AG10803 (cell line): ENCODE measurements at places on chromosomes 11 and 22.

- no peak for DNase-seq
These were observed 36.3 kb upstream of the SOX6 start for GRCh38 chr11:16392616-16393015.

DNA sequence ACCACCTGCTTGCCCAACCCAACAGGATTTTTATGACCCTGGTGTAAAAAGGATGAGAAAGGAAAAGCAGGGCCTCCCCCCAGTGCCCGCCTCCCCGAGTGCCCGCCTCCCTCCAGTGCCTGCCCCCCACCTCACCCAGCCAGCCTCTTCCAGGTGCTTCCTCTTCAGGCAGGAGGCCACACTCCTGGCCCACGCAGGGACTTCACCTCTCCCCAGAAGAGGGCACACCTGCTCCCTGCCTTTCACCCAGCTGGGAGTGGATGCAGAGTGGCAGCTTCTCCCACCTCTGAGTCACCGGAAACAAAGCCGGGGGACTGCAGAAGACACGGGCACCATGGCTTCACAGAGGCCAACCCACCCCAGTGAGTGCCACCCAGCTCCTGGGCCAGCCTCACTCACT lies 16.1 kb downstream of the CPT1A start:
- DNase-seq = no peak

DNA sequence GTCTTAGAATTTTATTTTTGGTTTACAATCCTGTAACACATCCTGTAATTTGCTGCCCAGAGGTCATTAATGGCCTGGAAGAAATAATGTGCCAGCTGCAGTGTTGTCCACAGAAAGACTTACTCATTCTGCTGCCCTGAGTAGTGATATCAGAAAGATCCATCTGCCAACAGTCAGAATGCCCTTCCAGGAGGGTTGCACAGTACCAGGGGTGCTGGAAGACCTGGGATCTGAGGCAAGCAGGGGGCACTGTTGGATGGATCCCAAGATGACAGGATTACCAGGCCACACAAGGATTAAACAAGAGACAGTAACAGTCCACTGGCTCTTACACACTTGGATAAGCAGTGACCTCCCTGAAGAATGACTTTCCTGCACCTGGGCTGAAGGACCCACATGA lies 93.8 kb upstream of the TOP3B start:
- no peak for DNase-seq

GRCh38 chr11:59224351-59224928 lies 11.7 kb upstream of the MPEG1 start:
- peak; percentile 45 for DNase-seq

DNA sequence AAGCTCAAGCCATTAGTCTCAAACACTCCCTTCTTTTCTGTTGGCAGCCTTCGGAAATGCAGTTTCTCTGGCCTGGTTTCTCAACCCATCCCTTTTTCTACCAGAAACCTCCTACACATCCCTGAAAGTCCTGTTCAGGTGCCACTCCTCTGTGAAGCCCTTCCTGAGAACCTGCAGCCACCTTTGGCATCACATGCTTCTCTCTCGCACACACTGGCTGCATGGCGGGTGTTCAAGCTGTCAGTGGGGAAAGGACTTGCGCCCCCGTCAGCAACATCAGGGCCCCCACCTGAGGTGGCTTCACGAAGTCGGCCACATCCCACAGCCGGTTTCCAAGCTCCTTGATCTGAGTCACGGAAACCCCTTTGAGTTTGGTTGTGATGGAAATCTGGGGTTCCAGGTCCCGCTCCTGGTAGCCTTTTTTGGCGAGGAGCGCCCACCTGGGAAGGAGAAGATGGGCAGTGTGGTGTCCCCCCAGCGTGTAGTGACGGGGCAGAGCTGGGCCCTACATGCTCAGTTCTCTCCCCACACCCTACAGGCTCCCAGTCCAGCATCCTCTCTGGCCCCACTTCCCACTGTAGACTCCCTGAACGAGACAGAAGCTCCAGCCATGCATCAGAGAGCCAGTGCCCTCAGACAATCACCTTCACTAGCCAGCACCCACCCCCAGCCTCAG lies 1.7 kb upstream of the LRRC74B start:
- no peak for DNase-seq

DNA sequence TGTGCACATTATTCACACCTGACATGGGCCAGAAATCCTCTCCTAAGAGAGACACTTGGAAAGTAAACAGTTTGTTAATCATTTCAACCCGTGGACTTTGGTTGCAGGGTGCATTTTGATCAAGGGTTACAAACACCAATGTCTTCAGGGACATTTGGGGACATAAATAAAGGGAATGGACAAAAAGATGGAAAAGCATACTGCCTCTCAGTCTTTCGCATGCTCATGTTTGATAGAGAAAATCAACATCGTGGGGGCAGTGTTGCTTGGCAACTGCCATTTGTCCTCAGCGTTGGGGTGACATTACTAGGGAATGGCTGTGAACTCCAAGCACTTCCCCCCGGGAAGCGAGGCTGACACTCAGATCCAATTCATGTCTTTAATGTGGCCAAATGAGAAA lies 114.7 kb upstream of the OR4B1 start:
- DNase-seq = no peak

DNA sequence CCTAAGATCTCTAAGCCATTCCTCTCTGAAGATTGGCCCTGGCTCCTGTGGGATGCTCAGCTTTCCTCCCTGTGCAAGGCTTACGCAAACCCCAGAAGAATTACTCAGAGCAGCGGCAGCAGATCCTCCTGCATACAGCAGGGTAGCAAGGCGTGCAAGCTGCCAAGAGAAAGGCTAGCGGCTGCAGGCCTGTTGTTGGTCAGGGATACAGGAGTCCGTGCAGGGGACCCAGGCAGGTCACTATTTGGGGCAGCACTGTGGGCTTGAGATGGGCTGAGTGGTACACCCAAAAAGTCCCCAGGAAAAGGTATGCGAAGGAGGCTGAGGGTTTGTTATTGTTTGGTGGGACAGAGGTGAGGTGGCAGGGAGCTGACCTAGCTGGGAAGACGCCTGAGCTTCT lies 1.5 kb downstream of the GLB1L2 start:
- peak; percentile 1 for DNase-seq

DNA sequence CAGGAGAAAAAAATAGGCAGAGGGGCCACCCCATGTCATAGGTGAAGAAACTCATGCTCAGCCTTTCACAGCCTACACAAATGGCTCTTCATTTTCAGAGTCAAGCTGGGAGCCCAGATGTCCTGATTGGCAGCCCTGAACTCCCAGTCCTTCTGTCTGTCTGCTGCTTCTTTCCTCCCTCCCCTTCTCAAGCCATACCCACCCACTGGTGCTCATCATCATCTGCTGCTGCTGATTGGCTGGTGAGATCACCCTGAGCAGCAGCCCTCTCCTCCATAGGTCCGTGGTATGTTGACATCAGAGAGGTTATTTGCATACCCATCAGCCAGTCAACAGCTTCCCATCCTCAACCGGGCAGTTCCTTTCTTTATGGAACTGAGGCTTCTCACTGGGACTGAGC lies 46.1 kb upstream of the PRDM11 start:
- DNase-seq = peak; percentile 44

DNA sequence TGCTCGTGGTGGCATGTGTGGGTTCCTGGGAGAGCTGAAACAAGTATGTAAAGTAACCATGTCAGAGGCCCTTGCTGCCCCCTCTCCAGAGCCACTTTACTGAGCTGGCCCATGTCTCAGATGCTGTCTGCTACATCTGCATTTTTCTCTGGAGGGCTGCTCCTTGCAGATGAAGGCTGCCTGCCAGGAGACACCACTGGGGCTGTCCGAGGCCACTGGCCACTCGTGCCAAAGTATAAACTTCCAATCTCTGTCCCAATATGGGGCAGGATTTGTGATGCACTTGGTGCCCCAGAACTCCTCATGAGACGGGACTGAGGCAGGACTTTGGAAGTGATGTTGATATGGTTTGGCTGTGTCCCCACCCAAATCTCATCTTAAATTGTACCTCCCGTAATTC lies 478.4 kb upstream of the B3GAT1 start:
- DNase-seq = no peak

DNA sequence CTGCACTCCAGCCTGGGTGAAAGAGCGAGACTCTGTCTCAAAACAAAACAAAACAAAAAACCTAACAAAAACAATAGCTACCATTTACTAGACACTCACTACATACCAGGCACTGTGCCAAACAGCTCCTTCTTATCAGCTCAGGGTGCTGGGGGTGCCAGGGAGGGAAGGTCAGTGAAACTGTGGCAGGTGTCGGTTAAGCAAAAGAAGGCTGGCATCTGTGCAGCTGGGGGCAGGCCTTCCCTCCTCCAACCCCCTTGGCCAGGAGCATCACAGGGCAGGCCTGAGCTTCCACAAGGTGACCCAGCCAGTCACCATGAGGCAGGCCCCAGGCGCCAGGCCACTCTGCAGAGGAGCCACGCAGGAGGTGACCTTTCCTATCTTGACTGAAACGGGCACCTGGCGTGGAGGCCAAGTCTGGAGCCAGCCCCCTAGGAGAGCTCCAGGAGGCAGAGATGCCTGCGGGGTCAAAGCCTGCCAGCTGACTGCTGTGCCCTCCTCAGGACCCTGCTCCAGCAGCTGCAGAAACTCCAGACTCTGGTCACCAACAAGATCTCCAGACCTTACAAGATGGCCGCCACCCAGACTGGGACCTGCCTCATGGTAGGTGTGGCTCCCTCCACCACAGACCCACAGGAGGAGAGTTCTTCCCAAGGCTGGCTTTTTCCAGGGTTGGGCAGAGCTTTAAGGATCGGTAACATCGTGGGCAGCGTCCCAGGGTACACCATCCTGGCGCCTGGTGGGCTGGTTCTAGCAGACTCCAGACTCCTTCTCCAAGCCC lies 31.3 kb upstream of the DGKZ start:
- DNase-seq = no peak

GRCh38 chr11:112167145-112167544 lies at the start of gene TEX12:
TEX12 (plus strand) TSS chr11:112167372; CDS start chr11:112169269, 1,897 bp downstream.
- DNase-seq = no peak

DNA sequence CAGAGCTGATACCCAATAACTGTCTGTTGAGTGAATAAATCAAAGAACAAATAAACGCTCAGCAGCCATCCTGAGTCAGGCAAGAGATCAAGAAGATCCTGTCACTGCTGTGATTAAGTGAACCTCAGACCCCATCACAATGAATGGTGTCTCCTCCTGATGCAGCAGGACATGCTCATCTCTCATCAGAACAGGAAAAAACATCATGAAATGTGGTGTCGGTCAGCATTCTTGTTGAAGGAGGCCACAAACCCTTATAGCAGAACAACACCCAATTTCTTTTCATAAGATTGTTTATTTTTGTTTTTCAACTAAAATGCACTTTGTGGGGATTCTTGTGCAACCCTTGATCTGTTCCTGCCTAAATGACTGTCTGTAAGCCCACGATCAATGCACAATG lies 60.3 kb downstream of the SYTL2 start:
- DNase-seq = peak; percentile 22

DNA sequence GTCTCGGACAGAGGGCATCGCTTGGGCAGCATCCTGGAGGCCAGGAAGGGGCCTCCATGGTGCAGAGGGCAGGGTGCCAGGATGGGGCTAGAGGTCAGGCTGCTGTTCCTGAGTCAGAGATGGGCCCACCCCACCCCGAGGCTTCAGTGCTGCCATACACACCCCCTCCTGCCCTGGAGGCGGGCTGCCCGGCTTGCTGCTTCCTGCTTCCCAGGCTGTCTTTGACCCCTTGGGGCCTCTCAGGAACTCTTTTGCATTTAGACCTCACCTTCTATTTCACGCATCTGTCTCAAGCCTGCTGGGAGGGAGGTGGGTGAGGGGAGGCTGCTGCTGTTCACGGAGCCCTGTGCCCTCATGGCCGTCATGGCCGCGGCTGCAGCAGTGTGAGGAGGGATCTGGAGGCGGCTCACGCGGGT lies 6.6 kb upstream of the GRAMD4 start:
- no peak for DNase-seq

DNA sequence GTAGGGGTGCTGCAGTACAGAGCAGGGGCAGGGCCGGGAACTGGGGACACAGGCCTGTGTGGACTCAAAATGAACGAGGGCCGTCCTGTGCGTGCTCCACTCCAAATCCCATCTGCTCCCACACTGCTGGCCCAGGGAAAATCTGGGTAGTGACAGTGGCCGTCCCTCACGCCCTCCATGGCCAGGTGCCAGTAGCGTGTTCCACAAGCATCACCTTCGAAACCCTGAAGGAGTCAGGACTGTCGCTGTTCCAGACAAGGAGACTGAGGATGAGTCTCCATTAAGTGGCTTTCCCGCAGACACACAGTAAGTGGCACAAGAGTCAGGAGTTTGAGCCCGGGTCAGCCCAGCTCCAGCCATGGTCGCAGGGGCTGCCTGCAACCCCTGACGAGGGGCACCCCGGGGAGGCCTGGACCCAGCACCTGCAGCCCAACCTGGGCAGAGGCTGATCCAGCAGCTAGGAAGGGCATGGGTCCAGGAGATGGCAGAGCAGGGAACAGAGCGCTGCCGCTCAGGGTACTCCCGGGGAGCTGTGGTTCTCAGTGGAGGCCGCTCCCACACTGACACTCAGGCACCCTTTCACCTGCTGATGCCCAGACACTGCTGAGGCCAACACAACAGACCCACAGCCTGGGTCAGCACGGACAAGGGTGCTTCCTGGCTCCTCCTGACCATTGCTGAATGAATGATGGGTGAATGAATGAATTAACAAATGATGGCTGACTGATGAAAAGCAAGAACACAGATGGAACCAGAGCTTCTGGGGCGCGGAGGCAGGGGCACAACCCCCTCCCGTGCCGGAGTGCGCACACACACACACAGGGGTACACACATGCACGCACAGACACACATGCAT lies 35.3 kb downstream of the IGF2 start:
- no peak for DNase-seq
